ENCODE measurements at places on chromosomes 7 and 10.

- DNase-seq, result no peak
These were observed 238.9 kb downstream of the CAMK1D start for GRCh38 chr10:12588091-12588860.

DNA sequence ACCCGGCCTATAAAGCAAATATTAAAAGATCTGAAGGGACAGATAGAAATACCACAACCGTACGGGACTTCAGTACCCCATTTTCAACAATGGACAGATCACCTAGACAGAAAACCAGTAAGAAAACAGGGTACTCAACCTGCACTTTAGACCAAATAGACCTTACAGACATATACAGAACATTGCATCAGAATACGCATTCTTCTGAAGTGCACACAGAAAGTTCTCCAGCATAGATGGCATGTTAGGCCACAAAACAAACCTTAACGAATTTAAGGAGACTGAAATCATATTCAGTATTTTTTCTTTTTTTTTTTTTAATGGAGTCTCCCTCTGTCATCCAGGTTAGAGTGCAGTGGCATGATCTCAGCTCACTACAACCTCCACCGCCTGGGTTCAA is 151.5 kb downstream of the TNS3 start:
- no peak for DNase-seq

DNA sequence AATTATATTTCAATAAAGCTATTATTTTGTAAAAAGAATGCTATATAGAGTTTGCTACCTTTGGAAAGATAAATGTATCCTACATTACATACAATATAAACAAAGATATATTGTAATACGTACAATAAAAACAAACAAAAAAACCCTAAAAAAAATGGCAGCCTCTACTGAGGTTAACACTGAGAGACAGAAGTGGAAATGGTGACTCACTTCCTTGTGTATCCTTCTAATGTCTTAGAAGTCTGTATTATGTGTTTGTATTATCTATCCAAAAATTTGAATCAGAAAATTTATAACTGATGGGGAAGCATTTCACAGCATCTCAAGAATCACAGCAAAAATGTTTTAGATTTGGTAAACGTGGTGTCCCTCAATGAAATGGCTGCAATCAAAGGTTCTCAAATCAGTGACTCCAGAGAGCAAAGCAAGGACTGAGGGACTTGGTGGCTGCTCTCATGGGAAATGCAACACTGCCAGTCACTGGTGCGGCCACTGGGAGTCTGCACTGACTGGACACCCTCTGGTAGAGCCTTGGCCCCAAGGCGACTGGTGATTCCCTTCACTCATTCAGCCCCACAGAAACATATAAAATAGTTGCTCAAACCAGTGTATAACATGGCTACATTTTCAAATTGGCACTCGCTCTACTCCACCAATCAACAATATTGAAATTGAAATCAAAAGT is 53.8 kb downstream of the PANK1 start:
- DNase-seq, result no peak

DNA sequence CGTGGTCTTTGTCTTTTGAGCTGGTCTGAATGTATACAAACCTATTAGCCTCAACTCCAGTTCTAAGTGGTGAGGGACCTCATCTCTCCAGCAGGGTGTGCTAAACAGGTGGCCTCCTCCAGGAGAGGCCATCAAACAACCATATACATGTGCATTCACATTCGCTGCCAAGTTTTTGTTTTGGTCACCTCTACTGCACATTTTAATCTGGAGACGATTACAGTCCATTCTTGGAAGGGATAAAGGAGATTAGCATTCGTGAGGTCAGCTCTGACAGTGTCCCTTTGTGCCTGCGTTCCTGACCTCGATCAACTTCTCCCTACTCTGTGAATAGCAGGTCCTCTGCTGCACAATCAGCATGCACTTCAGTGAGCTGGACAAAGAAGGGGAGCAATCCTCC is 60.8 kb downstream of the RHOBTB1 start:
- DNase-seq, result peak; percentile 15

GRCh38 chr10:102117391-102118159 is 2.6 kb downstream of the LDB1 start:
- peak; percentile 73 for DNase-seq

- DNase-seq, result no peak
These were observed 119.9 kb downstream of the FANK1 start for GRCh38 chr10:126016156-126016805.

DNA sequence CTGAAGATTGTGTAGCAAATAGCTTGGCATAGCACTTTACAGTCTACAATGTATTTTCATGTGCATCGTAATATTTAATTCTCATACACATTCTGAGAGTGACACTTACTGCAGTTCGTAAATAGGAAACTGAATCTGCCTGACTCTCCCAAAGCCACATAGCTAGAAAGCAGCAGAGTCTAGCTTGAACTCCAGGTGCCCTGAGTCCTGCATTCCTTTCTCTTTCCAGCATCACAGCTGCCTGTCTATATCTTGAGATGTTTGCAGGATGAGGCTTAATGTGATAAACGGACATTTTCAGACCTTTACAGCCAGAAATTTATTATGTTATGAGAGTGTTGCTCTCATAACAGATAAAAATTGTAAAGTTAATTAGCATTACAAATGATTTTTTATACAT is 132.9 kb upstream of the PLXDC2 start:
- DNase-seq, result no peak

DNA sequence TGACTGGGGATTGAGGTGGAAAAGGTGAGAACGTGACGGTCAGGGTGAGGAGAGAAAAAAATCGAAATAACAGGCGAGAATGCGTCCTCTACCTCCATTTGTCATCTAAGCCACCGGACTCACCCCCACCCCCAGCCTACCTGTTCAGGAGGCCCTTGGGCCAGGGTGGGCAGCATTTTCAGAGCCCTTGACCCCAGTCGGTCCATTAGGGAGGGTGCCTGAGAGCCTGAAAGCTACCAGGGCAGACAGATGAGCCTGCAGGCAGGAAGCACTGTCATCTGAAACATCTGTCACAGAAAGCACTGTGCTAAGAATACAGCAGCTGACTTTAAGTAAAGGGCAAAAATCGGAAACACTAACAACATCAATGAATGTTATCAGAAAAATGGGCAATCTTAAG is 47.0 kb downstream of the MAD1L1 start:
- no peak for DNase-seq

- DNase-seq, result no peak
These were observed 21.5 kb upstream of the GRIFIN start for GRCh38 chr7:2497500-2498336.

GRCh38 chr10:52213321-52213752 is 100.7 kb upstream of the DKK1 start:
- peak; percentile 55 for DNase-seq

DNA sequence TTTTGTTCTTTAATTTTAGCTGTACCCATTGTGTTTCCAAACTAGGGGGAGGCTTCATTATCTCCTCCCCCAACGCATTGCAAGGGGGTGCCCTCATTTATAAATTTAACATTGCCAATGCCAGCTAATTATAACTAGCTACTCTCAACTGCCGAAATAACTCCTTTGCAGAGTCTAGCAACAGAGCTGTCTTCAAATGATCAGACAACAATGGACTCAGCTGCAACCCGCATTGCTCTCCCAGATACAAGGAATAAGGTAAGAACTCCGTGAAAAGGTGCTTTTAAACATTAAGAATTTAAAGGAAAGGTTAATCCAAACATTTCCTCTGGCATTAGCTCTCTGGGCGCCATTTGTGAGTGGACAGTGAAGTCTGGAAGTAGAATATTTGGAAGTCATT is 116.2 kb downstream of the GFRA1 start:
- no peak for DNase-seq

GRCh38 chr10:34558093-34558583 is 257.0 kb downstream of the PARD3 start:
- DNase-seq, result no peak

- DNase-seq, result no peak
These were observed 701.5 kb downstream of the KCNMA1 start for GRCh38 chr10:76935941-76936613.

- no peak for DNase-seq
These were observed 190.2 kb upstream of the HGF start for GRCh38 chr7:81960026-81960425.

DNA sequence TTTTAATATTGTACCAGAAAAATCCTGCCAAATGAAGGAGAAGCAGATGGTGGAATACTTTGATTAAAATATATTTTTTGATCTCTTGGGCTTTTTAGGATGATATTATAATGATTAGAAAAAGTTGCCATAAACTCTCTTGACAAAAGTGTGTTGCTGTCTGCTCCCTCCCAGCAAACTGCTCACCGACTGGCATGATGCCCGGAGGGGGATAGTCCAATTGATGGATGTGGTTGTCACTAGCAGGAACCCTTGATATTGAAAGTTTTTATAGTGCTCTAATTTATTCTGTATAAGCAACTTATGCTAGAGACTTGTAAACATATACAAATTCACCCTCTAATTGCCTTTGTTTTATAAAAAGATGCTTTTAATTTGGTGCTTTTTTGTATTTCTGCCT is 114.0 kb downstream of the DNAH11 start:
- DNase-seq, result no peak

All from large intestine (tissue), 12 donors.